BJ (cell line): ENCODE measurements at places on chromosomes 7 and 10. TPM values are rescaled to one million over a fixed set of nuclear protein-coding genes. Genes with fewer than 3 reads are reported as not detected.

The AGR2 gene
- polyA plus RNA-seq = not detected in 2 replicates

The DDIT4 gene
- 152 and 174 TPM in 2 replicates for polyA plus RNA-seq

DNA sequence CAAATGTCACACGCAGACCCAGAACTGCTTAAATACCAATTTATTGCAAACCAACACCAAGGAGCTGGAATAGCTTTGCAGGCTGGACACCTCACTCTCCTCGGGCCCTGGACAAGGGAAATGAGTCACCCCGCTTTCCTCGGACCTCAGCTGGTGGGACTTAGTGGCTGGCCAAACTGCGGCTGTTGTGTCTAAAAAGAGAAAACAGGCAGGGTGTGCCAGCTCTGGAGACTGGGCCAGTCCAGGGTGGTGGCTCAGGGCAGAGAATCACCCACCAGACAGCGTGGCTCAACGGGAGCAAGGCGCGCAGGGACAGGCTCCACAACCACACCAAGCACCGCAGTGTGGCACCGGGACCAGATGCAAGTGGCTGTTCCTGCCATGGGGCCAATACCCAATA, 58.2 kb upstream of the CAMK2B start:
- DNase-seq = peak; percentile 26

The HOXA5 gene
- 1.2 and 1.7 TPM in 2 replicates for polyA plus RNA-seq

The PODXL gene
- 0.34 and 0.53 TPM in 2 replicates for polyA plus RNA-seq

The SH2B2 gene
- 0.56 and 0.58 TPM in 2 replicates for polyA plus RNA-seq

The KLF14 gene
- polyA plus RNA-seq = not detected in 2 replicates

The SLC18A2 gene
- polyA plus RNA-seq = not detected in 2 replicates

GRCh38 chr7:150373049-150373801, 4.6 kb downstream of the REPIN1 start:
- no peak for DNase-seq

The KCP gene
- polyA plus RNA-seq = 0.02 TPM in 1 of 2 replicates, not detected in the other

The CELF2 gene
- 7.6 and 8.8 TPM in 2 replicates for polyA plus RNA-seq

The MBLAC1 gene
- 1.2 and 1.6 TPM in 2 replicates for polyA plus RNA-seq

GRCh38 chr10:132158823-132159222, 27.9 kb upstream of the DPYSL4 start:
- no peak for DNase-seq

DNA sequence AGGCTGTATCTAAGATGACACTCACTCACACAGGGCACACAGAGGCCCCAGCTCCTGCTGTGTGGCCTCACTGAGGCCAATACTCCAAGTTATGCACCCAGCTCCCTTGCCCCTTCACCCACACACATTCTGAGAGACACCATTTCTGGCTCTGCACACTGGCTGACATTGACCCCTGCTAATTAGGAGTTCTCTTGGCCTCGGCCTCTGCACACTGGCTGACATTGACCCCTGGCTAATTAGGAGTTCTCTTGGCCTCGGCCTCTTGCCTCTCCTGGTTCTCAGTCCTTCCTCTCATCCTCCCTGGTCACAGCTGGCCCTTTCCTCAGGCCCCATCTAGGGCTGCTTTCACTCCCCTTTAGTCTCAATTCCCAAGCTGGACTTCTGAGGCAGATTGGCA, 97.3 kb downstream of the GRID1 start:
- no peak for DNase-seq

The CSTF2T gene
- 4.2 and 5.1 TPM in 2 replicates for polyA plus RNA-seq

The NXPH1 gene
- not detected in 2 replicates for polyA plus RNA-seq

- no peak for DNase-seq
Measured at GRCh38 chr7:36153571-36154097, 580 bp downstream of the EEPD1 start.

GRCh38 chr10:127802531-127803095, 65.6 kb downstream of the FOXI2 start:
- no peak for DNase-seq

The MUC12 gene
- 0.89 and 2.0 TPM in 2 replicates for polyA plus RNA-seq

DNA sequence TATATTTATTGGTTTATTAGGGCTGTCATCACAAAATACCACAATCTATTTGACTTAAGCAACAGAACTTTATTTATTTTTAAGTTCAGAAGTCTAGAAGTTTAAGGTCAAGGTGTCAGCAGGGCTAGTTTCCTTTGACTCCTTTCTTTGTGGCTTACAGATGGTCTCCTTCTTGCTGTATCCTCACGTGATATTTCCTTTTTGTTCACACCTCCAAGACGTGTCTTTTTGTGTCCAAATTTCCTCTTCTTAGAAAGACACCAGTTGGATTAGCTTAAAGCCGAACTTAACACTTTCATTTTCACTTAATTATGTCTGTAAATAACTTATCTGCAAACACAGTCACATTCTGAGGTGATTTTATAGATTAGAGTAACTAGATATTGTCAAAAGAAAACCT, 631.4 kb upstream of the POT1 start:
- DNase-seq = no peak

The CRYGN gene
- polyA plus RNA-seq = 0.07 and 0.10 TPM in 2 replicates

The OR2A5 gene
- polyA plus RNA-seq = not detected in 2 replicates
